ENCODE measurements at places on chromosomes 7 and 10. TPM values are rescaled to one million over a fixed set of nuclear protein-coding genes. Genes with fewer than 3 reads are reported as not detected.
A peak's percentile ranks its signal among the peaks of the same experiment; 100 is the strongest.

GRCh38 chr10:3776796-3777571, 8.0 kb downstream of the KLF6 start:
- H3K4me1 ChIP-seq, result peaks cover 36% of the 10 kb centered on the region
- H3K36me3 ChIP-seq, result peaks cover 70% of the 10 kb centered on the region
- DNase-seq, result peak; percentile 32
- no peak overlapping the region for H3K4me3 ChIP-seq

GRCh38 chr7:111198255-111198654, 107.3 kb downstream of the LRRN3 start:
- no peaks in the 10 kb centered on the region for H3K36me3 ChIP-seq
- H3K27me3 ChIP-seq, result no peaks in the 10 kb centered on the region
- H3K27ac ChIP-seq, result no peak overlapping the region
- H3K4me1 ChIP-seq, result no peaks in the 10 kb centered on the region

The EPO gene
- total RNA-seq, result not detected

- H3K27ac ChIP-seq, result no peak overlapping the region
- no peak overlapping the region for H3K4me3 ChIP-seq
- H3K4me1 ChIP-seq, result peaks cover 45% of the 10 kb centered on the region
- DNase-seq, result no peak
- no peaks in the 10 kb centered on the region for H3K36me3 ChIP-seq
Observed at GRCh38 chr7:2034291-2035201, 198.2 kb downstream of the MAD1L1 start.

DNA sequence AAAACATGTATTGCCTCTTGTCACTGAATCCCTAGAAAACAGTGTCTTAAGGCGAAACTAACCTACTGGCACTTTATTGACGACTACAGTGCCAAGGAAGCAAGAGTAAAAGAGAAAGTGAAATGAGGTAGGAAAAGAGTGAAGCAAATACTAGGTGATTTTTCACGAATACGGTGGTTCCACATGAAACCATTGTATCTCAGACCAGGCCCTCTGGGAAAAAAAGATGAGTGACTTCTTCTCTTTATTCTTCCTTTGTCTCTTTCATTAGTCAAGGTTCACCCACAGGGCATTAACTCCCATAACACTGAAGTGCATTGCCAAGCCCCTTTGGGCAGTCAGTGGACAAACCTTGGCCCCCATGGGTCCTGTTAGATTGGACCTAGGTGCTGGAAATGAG, 16.2 kb upstream of the MACC1 start:
- DNase-seq, result no peak
- H3K4me3 ChIP-seq, result no peak overlapping the region
- H3K27me3 ChIP-seq, result no peaks in the 10 kb centered on the region

The CPA2 gene
- total RNA-seq, result not detected

GRCh38 chr10:122782911-122783310, 62.7 kb downstream of the CUZD1 start:
- no peak overlapping the region for H3K27ac ChIP-seq
- no peaks in the 10 kb centered on the region for H3K36me3 ChIP-seq
- no peak overlapping the region for H3K4me3 ChIP-seq

GRCh38 chr7:129990403-129991192, 37.8 kb upstream of the UBE2H start:
- DNase-seq, result peak; percentile 52
- H3K4me1 ChIP-seq, result peaks cover 13% of the 10 kb centered on the region
- H3K36me3 ChIP-seq, result no peaks in the 10 kb centered on the region
- H3K27me3 ChIP-seq, result no peaks in the 10 kb centered on the region
- no peak overlapping the region for H3K4me3 ChIP-seq
- H3K27ac ChIP-seq, result no peak overlapping the region

DNA sequence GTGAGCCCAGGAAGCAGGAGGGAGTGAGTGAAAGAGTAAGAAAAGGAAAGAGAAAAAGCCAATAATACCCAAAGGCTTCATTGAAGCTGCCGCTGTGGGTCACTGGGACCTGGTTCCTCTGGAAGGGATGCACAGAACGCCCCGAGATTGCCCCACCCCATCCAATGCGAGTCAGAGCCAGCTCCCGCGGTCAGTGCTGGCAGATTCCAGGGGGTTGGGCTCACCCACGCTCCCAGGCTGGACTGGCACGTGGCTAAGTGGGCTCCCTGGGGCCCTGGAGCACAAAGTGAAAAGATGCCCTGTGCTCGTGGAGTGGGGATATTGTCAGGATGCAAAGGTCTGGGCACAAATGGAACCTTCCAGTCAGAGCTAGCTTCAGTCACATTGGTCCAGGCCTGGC, 117.0 kb downstream of the OAT start:
- no peaks in the 10 kb centered on the region for H3K27me3 ChIP-seq
- DNase-seq, result no peak
- no peak overlapping the region for H3K27ac ChIP-seq
- no peaks in the 10 kb centered on the region for H3K36me3 ChIP-seq

DNA sequence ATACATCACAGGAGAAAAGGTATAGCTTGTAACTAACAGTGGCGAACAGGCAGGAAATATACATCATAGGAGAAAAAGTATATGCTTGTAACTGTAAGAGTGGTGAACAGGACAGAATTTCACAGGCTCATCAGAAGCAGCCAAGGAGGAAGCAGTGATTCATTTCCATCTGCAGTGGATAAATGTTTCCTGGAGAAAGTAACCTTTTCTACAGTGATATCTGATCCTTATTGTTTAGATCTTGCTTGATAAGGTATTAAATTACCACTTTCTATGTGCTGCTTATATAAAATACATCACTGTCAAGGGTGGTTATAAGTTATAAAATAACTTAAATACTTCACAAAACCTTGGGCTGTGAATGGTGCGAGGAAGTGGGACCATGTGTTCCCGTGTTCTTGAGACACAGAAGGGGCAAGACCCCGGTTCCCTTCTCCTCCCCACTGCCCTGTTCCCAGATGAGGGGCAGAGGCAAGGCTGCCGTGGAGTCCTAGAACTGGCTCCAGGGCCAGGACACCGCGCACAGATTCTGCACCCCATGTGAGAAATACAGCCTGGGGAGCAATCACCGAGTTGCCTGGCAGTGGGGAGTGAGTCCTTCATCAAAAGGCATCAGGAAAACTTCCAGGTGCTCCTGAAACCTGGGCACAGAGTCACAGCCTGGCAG, 135.2 kb downstream of the DIP2C start:
- no peaks in the 10 kb centered on the region for H3K27me3 ChIP-seq
- no peak for DNase-seq
- H3K4me1 ChIP-seq, result no peaks in the 10 kb centered on the region
- H3K27ac ChIP-seq, result no peak overlapping the region

The CC2D2B gene
- total RNA-seq, result 1.2 TPM

- no peak overlapping the region for H3K27ac ChIP-seq
Observed at GRCh38 chr10:128622706-128623105, 496.5 kb upstream of the MKI67 start.

DNA sequence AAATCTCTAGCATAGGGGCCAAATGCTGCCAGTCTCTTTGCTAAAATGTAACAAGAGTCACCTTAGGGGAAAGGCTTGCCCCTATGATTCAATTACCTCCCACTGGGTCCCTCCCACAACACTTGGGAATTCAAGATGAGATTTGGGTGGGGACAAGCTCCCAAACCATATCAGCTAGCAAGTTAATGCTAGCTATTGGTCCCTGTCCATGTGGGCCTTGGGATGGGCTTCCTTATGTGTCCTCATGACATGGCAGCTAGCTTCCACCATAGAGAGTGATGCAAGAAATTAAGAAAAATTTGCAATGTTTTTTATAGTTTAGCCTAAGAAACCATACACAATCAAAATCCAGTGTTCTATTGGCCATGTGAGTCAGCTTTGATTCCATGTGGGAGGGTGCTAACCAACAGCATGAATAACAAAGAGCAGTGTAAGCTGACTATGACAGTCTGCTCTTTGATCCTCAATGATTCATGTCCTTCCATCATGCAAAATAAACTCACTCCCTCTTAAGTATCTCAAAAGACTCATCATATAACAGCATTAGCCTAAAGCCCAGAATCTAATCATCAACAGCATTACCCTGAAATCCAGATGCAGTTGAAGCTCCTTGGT, 21.7 kb upstream of the ZNF365 start:
- H3K4me3 ChIP-seq, result no peak overlapping the region
- H3K36me3 ChIP-seq, result no peaks in the 10 kb centered on the region
- no peak for DNase-seq
- H3K4me1 ChIP-seq, result no peaks in the 10 kb centered on the region
- peaks cover 3% of the 10 kb centered on the region for H3K27me3 ChIP-seq
- H3K27ac ChIP-seq, result no peak overlapping the region

GRCh38 chr7:129875745-129876411, 76.9 kb downstream of the UBE2H start:
- DNase-seq, result no peak
- H3K27ac ChIP-seq, result no peak overlapping the region
- no peak overlapping the region for H3K4me3 ChIP-seq
- H3K27me3 ChIP-seq, result no peaks in the 10 kb centered on the region
- no peaks in the 10 kb centered on the region for H3K4me1 ChIP-seq
- H3K36me3 ChIP-seq, result peaks cover 16% of the 10 kb centered on the region

GRCh38 chr10:131206111-131206995, 105.2 kb downstream of the TCERG1L start:
- H3K27me3 ChIP-seq, result no peaks in the 10 kb centered on the region
- no peaks in the 10 kb centered on the region for H3K36me3 ChIP-seq
- no peaks in the 10 kb centered on the region for H3K4me1 ChIP-seq
- DNase-seq, result no peak

DNA sequence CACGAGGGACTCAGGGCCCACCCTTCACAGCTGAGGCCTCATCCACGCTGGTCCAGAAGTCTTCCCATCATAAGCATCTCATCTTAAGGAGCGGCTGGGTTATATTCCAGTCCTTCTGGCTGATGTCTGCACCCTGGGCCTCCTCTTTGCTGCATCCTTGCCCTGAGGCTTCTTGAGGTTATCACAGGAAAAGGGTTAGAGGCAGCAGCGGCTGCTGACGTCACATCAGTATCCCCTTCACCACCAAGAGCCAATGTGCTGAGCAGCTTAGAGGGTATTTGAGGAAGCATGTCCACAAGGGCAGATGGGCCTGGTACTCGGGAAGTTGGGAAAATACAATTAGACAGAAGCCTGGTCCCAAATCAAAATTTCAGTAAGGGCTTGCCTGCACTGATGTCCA, 125.1 kb downstream of the PLXNA4 start:
- H3K4me1 ChIP-seq, result no peaks in the 10 kb centered on the region
- H3K27me3 ChIP-seq, result no peaks in the 10 kb centered on the region
- H3K4me3 ChIP-seq, result no peak overlapping the region
- no peak overlapping the region for H3K27ac ChIP-seq
- H3K36me3 ChIP-seq, result no peaks in the 10 kb centered on the region

The DCLRE1A gene
- total RNA-seq, result 2.4 TPM

DNA sequence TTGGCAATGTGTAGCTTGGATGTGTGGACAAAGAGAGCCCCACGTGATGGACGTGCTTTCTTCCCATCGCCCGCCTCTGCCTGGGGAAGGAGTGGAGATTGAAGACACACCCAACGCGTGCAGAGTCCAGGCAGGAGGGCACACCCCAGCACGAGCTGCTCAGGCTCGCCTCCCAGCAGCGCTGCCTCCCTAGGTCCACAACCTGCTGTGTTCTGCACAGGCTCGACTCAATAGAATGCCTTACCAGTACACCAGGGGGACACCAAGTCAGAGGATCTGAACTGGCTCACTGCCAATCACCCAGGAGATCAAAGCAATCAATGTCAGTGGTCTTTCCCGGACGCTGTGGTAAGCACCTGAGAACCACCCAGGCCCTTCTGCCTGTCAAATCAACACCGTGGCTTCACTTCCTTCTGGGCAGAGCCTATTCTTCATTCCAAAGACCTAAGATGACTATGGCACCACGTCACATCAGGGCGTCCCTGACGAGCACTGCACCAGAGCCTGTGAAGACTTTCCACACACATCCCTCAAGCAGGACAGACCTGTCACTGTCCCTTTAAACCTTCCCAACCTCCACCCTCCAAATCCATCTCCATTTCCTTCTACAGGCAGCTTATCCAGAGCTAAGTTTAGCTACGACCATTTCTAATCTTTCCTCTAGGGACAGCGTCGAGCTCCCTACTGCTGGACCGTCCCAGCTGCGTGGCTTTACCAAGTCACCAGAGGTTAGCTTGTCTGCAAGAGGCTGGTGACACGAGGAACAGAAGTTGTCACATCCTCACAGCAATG, 72.3 kb downstream of the AMZ1 start:
- no peaks in the 10 kb centered on the region for H3K36me3 ChIP-seq
- H3K4me3 ChIP-seq, result no peak overlapping the region
- no peaks in the 10 kb centered on the region for H3K27me3 ChIP-seq
- H3K4me1 ChIP-seq, result peaks cover 7% of the 10 kb centered on the region

Data from B cell (primary cell).